ENCODE measurements at places on chromosomes 12 and 14.

- DNase-seq = no peak
Measured at GRCh38 chr12:120404271-120404670, 33.6 kb upstream of the COX6A1 start.

DNA sequence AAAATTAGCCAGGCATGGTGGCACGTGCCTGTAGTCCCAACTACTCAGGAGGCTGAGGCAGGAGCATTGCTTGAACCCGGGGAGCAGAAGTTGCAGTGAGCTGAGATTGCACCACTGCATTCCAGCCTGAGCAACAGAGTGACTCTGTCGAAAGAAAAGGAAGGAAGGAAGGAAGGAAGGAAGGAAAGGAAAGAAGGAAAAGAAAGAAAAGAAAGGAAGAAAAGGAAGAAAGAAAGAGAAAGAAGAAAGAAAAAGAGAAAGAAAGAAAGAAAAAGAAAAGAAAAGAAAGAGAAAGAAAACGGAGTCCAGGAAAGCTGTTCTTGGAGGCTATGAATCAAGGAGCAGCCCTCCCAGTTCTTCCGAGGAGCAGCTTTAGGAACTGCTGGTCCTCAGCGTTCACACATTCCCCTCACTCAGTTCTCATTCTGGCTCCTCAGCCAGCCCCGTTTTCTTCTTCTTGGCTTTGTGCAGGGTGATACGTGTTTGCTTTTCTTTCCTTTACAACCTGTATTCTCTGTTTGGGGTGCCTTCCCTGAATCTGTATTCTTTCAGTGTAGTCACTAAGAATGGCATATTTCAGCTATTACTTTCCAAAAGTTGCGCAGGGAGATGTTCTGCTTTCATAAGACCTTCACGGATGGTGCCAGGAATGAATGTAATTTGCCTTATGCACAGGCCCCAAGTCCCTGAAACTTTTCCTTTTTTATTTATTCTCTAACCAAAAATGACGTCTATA is 12.2 kb downstream of the FBXL14 start:
- no peak for DNase-seq

DNA sequence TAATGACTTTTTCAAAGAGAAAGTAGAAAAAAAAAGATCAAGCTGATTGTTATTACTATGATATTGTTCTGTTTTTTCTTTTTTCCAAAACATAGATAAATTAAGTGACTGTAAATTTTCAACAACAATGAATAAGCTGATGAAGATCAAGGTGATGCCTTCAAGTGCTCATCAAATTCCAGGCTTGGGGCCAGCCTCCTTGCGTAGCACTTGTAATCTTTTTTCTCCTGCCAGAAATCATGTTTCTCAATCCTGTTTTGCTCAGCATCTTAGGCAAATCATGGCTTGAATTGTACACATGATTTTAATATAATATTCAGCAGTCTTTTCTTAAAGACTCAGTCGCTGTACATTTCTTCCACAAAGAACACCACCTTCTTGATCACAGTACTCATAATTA is 333.2 kb downstream of the NPAS3 start:
- no peak for DNase-seq

- no peak for DNase-seq
Measured at GRCh38 chr12:50776749-50777728, 13.1 kb downstream of the ATF1 start.

GRCh38 chr14:69483765-69484443 is 624 bp upstream of the PLEKHD1 start:
- DNase-seq = no peak

DNA sequence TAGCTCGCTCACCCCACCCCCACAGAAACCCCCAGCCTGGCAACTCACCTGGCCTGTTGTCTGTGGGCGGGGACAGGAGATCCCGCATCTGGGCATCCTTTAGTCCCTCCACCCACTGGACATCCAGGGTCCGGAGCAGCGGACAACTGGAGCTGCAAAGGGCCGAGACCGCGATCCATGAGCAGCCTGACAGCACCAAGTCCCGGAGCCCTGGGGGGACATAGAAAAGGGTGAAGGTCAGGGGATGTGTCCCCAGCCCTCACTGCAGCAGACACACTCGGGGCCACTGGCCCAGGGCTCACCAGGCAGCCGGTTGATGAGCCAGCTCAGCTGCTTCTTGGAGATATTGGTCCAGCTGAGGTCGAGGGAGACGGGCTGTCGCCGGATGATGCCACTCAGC is 40.9 kb downstream of the RNF34 start:
- DNase-seq = no peak
